ENCODE measurements at places on chromosomes 2 and 18.

DNA sequence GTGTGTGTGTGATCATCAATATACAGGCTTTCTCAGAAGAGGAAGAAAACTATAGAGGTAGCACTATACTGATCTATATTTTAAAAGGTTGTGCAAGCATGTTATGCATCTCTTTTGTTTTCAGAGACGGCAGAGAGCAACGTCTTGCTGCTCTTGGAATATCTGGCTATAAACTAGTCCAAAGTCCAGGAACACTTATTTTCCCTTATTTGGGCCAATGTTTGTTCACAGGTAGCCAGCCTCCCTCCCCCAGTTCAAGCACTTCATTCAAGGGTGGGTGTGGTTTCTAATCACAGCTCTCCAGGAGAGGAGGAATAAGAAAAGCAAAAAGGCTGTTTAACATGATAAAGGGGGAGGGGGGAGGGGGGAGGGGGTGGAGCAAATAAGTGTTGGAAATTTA, 4.2 kb downstream of the FZD5 start:
- no peak for DNase-seq

DNA sequence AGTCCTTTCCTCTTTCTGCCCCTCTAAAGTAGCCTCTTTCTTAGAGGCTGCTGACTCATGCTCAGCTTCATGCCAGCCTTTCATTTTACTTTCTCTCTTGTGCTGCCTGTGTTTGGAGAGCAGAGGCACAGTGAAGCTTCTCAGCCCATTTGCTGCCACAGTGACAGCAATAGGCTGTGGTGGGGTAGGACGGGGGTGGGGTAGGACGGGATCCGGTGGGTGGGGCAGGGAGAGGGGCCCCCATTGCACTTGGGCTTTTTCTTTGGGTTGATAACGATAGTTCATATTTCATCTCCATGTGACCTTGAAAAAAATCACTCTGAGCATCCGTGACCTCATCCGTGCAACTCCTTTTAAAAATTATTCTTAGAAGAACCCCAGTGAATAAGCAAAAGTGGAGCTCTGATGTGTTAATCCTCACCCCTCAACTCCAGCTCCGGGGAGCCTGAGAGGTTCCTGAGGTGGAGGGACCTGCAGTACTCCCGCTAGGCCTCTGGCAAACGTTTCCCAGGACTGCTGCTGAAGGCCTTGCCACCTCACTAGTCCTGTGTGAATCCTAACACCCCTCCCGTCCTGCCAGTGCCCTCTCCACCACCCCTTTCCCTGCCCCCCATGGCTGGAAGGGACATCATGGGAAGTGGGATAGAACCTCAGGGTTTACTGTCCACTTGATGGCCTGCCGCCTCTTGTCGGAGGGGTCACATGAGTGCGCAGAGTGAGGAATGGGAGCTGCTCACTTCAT, 70.8 kb downstream of the INPP4A start:
- DNase-seq: no peak

DNA sequence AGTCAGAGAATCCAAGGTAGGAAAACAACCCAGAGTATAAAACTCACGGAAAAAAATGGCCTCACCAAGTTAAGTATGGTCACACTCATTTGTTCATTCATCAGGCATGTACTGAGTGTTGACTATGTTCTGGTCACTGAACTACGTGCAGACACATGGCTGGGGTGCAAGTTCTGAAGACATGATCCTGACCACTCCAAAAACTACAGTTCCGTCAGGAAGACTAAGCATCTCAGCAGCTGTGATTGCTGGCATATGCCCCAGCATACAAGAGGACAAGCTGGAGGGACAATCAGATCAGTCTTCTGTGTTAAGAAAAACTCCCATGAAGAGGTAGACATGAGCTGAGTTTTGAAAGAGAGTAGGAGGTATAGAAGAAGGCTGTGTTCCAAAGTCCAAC, 72.8 kb downstream of the TCF4 start:
- no peak for DNase-seq

- DNase-seq: no peak
Measured at GRCh38 chr2:54691445-54692135, 31.9 kb upstream of the EML6 start.

DNA sequence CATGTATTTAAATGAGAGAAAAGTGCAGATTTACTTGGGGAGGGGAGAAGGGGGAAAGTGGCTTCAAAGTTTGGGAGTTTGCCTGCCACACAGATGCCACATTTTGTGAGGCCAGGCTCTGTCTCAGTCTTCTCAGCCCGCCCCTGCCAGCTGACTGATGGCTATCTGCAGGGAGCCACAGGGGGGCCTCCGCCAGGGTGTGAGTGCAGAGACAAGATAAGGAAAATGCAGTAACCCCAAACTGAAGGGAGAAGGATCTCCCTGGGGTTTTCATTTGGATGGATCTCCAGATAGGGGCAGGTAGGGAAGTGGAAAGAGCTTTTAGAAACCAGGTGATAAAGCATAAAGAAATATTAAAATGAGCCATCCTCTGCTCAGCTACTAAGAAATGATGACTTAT, 128.8 kb downstream of the ZNF521 start:
- no peak for DNase-seq

GRCh38 chr2:208466151-208466919, 59.7 kb downstream of the PTH2R start:
- DNase-seq: no peak

- DNase-seq: no peak
Measured at GRCh38 chr2:97645112-97645694, 659 bp upstream of the COX5B start.

DNA sequence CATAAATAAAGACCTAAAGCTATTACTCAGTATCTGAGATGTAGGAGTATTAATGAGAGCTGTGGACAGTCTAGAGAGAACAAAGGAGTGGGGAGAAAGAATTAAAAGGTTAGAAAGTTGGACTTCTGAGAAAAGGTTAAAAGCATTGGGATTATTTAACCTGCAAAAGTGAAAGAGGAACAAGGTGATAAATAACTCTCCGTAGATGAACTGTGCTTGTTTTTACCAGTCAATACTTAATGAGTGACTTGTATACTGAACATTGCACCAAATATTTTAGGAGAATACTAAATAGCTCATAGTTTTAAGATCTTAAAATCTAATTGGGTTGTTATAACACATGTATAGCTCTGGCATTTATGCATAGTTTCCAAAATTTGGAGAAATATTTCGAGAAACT, 137.5 kb downstream of the GPD2 start:
- DNase-seq: no peak

DNA sequence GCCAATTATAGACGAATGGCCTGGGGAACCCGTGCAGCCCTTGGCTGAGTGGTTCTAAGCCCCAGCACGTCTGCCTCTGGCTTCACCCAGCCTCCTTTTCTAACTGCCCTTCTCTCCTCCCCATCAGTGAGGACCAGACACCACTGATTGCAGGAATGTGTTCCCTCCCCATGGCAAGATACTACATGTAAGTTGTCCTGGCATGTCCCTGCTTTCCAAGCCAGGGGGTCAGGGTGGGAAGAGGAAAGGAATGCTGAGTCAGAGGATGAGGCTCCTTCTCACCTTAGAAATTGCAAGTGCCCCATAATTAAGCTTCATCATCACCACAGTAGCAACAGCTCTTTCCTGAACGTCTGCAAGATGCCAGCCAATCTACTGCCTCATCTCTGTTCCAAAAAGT, 4.8 kb downstream of the IL1F10 start:
- no peak for DNase-seq

DNA sequence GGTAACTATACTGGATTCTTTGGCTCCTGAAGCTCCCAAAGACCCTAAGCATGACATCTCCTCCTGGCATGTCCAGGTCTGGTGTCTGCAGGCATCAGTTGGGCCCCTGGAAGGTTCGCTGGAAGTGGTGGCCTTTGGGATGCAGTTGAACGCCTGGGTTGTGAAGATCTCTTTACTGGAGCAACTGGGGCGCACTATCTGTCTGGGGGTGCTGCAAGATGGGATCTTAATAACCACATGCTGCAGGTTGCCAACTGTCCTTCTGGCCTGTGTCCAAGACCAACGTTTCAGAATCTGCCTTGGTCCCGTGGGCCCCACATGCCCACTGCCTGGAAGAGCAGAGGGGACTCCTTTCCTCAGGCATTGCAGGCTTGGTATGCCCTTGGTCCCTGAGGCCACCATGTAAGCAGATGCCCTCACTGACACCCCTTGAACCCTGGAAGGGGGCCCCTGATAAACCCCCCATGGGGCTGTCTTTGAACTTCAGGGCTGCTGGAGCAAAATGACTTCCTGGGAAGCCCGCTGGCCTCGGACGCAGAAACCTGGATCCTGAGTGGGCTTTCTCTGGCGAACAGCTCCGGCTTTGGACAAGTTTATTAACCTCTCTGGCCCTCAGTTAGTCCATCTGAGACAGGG, 101.9 kb downstream of the TWIST2 start:
- no peak for DNase-seq

DNA sequence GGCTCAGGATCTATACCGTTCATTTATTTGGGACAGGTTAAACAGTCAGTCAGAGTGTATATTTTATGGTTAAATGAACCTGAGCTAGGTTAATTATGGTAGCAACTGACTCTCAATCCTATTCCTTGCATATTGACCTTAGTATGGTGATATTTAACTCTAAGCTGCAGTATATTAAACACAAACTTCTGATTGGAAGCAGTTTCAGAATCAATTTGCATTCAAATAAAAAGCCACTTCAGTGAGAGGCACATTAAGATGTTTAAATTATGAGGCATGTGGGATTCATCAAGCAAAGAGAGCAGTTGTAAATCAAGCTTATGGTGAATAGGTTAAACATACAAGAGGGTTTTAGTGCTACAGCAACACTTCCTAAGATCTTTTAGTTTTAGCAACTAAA, 40.4 kb downstream of the FRZB start:
- no peak for DNase-seq

DNA sequence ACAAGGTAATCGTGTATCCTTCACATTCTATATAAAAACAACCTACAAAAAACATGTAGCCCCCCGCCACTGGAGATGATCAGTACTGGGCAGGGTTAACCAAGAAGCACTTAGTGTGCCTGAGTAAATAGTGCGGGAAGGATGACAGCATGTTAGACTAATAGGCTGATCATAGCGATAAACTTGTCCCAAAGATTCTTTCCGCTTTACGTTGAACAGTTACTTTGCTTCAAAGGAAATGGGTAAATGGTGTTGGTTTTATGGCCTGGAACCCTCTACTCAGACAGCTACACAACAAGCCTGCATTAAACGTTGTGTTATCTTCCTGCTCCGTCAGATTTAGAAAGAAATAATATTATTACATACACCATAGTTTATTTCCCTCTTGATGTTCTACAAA, 67.7 kb downstream of the CTAGE1 start:
- DNase-seq: no peak

- DNase-seq: no peak
Measured at GRCh38 chr2:152790883-152791282, 72.5 kb downstream of the ARL6IP6 start.

GRCh38 chr2:235945608-235946140, 222.5 kb downstream of the GBX2 start:
- DNase-seq: no peak

DNA sequence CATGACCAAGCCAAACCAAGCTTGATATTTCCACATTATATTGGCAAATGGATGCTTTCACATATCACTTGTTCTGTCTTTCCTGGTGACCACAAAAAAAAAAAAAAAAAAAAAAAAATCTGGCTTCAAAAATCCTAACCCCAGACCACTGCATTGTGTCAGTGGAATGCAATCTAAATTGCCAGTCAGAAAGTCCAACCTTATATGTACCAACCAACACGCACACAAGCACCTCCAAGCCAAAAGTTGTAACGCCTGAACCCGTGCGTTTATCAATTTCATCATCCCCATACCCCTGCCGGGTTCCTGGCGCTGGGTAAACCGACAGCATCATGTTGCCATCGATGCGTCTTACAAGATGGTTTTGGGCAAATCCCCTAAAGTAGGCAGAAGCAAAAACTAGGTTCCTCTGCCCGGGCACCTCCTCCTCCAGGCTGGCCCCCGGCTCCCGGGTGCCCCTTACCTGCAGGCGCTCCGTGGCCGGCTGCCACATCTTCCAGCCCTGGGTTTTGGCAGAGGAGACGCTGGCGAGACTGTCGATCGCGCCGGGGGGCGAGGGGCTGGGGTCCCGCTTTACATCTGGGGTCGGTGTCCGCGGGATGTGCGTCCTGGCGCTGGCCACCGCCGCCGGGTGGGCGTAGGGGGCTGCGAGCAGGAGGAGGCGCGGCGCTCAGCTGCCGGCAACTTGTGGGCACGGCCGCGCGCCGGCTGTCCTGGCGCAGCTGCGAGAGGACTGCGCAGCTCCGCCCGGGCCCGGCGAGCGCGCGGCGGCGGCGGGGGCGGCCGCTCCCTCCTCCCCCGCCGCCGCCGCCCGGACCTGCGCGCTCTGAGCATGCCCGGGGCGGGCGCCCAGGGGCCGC, at the start of gene PID1:
Gene PID1, minus strand, starts transcription at position 737 of the 860 bp plus-strand sequence. Its CDS starts 244 bp downstream, at position 493.
- no peak for DNase-seq

- no peak for DNase-seq
Measured at GRCh38 chr2:169012812-169013627, 18.1 kb downstream of the ABCB11 start.

GRCh38 chr2:145777914-145778313, 1258.0 kb upstream of the ZEB2 start:
- no peak for DNase-seq

GRCh38 chr2:56268856-56269255, 85.1 kb downstream of the CCDC85A start:
- no peak for DNase-seq

GRCh38 chr2:109719871-109720270, 74.2 kb upstream of the RGPD5 start:
- DNase-seq: no peak

DNA sequence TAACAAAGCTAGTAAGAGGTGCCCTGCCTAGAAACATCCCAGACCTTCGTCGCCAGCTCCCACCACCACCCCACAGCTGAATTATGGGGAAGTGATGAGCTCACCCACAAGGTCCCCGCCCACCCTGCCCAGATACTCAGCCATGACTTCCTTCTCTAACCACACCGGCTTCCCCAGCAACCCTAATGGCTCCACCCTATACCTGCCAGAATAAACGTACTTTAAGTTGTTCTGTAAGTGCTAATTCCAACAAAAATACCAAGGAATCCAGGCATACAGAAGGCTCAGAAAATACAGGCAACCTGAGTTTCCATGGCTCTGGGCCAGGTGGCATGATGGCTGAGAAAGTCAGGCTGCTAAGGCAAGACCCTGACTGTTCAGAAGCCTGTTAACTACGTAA, 39.1 kb downstream of the TMEM163 start:
- DNase-seq: no peak

DNA sequence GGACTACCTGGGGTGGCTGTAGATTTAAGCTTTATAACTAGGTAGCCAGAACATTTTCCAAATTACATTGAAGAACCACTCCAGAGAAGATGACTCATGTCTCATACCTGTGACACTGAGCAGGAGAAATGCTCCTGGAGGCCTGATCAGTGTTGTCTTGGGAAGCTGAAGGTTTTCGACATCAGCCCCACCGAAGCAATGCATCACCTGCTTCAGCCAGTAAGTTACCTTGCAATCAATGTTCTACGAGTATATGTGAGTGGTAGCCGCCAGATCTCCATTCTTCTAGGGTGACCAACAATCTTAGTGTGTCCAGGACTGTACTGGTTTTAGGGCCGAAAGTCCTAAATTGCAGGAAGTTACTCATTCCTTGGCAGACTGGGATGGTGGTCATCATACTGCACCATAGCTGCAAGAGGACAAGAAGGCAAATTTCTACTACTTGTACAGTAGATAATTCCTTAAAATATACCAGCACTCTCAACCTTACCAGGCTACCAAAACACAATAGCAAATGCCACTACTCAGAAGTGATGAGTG, 109.3 kb upstream of the LINC00305 start:
- DNase-seq: no peak

GRCh38 chr2:3022841-3023372, 354.7 kb downstream of the EIPR1 start:
- DNase-seq: no peak

GRCh38 chr2:156437272-156437930, 1.2 kb downstream of the GPD2 start:
- DNase-seq: no peak

- no peak for DNase-seq
Measured at GRCh38 chr2:175766880-175767279, 235.2 kb downstream of the LNPK start.

All from amygdala (tissue), 56 donors.